OCI-M1 (cell line): ENCODE measurements at places on chromosomes 7 and 10.

DNA sequence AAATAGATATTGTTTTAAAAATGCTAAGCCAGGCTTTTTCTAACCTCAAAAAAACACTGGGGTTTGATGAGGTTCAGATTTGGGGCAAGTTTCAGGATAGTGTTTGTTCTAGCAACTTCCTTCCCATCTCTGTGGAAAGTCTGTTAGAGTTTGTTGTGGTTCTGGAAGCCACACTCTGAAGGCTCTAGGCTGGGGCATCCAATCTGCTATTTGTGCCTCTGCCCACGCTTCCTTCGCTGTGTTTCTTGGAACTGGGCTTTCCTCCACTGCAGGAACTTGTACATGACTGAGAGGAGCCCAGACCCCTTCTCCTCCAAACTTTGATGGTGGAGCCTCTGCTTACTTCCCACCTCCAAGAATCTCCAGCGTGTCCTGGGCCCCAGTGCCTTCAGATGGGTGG is 108.5 kb upstream of the SLC25A13 start:
- no peak for DNase-seq

GRCh38 chr10:111756217-111757061 is 427.1 kb downstream of the GPAM start:
- DNase-seq: peak; percentile 87

GRCh38 chr10:98956576-98957260 is 278.9 kb downstream of the HPSE2 start:
- DNase-seq: no peak

GRCh38 chr10:61215246-61215645 is 237.9 kb downstream of the TMEM26 start:
- no peak for DNase-seq

GRCh38 chr10:85858776-85859515 is 507.6 kb downstream of the GRID1 start:
- DNase-seq: no peak

GRCh38 chr7:154856733-154857132 is 146.2 kb downstream of the PAXIP1 start:
- no peak for DNase-seq
